ENCODE measurements at places on chromosomes 5 and 9.

- no peak for DNase-seq
Measured at GRCh38 chr5:90534922-90535321, 5.5 kb upstream of the LYSMD3 start.

DNA sequence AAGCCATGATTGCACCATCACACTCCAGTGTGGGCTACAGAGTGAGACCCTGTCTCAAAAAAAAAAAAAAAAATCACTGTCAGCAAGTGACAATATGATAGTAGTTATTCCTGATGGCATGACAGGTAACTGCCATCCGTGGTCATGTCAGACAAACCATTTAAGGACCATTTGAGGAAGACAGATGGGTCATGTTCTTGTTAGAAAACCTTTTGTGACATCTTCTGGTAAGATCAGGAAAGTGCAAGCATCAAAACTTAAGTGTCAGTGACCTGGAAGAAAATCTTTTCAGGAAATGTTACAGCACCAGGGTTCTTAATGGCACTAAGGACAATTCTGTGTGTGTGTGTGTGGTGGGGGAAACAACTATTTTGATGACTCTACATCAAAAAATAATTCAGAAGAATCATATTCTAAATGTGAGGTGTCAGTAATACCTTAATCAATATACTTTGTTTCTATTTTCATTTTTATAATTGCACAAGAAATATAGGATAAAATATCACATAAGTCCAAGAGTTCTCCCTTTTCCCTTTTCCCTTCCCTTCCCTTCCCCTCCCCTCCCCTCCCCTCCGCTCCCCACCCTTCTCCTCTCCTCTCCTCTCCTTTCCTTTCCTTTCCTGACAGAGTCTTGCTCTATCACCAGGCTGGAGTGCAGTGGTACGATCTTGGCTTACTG, 17.8 kb downstream of the SLC38A9 start:
- DNase-seq, result peak; percentile 62

DNA sequence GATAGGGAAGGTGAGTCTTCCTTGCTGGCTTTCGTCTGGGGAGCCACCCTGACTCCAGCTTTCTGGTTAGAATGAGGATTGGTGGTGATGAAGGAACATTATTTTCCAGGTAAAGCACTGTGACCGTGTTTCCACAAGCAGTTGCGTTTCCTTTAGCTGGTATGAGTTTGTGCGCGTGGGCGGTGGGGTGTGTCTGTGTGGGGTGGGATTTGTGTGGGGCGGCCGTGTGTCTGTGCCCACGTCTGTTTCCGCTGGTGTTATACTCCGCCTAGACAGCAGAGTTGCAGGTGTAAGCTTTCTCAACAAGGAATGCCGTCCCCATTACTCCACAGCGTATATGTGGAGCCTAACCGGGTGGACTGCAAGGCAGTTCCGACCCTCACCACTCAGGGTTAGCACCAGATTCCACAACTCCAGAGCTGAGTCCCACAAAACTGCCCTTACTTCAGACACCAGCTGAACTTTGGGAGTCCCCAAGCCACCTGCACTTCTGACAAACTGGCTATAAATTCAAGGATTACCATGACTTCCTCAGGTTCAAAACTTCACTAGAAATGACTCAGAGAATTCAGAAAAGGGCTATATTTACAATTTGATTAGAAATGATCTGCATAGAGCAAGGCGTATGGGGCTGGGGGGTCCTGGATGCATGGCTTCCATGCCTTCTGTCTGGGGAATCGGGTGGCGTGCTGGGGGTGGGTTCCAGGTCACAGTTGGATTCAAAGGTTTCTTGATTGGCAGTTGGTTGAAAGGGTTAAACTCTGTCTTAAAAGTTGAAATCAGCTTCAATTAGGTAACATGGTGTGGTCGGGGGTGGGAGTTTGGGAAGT, 29.8 kb downstream of the PROP1 start:
- DNase-seq, result no peak

GRCh38 chr5:154165886-154166285, 24.6 kb upstream of the GALNT10 start:
- peak; percentile 24 for DNase-seq

DNA sequence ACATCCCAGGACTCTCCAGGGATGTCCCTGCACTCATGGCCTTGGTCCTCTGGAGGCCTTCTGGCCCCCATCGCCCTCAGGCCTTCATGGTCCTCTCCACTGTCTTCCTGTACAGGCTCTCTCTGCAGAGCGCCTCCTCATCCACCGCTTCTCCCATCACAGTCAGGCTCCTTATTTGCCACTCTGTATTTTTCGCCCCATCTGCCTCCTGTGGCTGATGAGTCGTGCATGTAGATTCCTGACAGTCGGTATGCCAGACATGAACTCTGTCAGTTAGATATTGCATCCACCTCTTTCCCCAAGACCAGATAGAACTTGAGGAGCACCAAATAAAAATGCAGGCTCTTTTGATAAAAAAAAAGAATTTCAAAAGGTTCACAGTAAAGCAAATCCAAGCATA, 362.8 kb downstream of the IRX1 start:
- DNase-seq, result no peak

- no peak for DNase-seq
Measured at GRCh38 chr9:109922617-109923470, 142.8 kb downstream of the PALM2AKAP2 start.

DNA sequence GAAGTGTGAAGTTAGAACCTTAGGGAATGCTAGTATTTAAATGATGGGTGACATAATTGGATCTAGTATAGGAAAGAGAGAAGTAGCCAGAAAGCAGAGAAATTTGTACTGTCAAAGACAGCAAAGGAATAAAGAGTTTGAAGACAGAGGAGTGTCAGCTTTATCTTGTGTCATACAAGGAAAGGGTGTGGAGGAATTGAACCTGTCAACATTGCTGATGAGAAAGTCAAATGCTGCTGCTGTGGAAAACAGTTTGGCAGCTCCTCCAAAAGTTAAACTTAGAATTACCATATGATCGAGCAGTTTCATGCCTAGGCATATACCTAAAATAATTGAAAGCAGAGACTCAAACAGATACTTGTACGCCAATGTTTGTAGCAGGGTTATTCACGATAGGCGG, 63.7 kb downstream of the DENND4C start:
- no peak for DNase-seq

GRCh38 chr5:76660360-76660759, 37.2 kb upstream of the F2RL2 start:
- DNase-seq, result no peak

- DNase-seq, result no peak
Measured at GRCh38 chr5:73268826-73269225, 95.8 kb downstream of the TMEM174 start.
